ENCODE measurements at places on chromosomes 1 and 21.

DNA sequence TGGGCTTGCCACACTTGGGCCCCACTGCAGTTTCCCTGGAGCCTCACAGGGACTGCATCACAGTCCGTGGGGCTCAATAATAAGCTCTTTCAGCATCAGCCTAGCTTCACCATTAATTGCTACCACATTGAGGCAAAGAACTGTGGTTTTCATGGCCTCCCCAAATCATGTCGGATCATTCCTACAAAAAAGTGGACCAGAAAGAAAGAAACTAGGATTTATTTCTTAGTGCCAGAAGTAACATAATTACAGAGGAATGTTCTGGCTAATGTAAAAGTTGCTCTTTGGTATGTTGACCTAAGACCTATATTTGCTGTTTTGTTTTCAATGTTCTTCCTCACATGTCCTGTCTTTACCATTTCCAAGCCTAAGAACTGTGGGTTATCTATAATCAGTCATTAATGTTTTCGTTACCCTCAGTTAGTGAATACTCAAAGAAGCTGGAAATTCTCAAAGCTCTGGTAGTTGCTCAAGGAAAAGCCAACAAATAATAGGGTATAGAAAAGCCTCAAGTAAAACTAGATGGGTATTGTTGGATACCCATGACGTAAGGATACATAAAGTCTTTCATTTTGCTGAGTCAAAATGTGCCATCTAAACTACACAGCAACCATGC lies 173.9 kb downstream of the LTN1 start:
- no peak for DNase-seq

GRCh38 chr1:234915924-234916675 lies 212.5 kb downstream of the TOMM20 start:
- no peak for DNase-seq

DNA sequence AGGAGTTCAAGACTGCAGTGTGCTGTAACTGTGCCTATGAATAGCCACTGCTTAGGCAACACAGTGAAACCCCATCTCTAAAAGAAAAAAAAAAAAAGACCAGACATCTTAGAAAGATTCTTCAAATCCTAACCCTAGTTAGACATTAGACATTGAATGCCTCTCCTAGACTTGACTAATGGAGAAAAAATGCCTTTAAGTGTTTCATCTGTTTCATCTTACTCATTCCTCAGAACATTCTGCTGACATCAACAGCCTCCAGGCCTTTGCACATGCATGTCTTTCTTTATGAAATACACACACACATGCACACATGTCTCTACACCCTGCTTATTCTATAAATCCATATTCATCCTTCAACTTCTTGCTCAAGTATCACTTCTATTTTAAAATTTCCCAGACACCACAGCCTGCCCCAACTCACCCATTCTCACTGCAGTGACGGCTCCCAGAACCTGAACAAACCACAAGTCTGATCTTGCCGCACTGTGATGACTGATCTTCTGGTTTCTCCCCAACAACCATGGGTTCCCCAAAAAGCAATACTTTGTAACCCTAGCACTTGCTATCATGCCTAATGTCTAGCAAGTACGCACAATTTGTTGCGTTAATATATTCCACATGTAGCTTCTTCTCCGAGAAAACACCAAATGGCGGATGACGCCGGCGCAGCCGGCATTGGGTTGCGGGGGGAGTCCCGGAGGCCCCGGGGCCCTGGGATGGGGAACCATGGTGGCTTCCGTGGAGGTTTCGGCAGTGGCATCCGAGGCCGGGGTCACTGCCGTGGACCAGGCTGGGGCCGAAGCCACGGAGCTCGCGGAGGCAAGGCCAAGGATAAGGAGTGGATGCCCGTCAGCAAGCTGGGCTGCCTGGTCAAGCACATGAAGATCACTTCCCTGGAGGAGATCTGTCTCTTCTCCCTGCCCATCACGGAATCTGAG lies 37.4 kb downstream of the LRRC52 start:
- DNase-seq: no peak

- no peak for DNase-seq
Measured at GRCh38 chr1:195597891-195598290, 1010.3 kb downstream of the KCNT2 start.

DNA sequence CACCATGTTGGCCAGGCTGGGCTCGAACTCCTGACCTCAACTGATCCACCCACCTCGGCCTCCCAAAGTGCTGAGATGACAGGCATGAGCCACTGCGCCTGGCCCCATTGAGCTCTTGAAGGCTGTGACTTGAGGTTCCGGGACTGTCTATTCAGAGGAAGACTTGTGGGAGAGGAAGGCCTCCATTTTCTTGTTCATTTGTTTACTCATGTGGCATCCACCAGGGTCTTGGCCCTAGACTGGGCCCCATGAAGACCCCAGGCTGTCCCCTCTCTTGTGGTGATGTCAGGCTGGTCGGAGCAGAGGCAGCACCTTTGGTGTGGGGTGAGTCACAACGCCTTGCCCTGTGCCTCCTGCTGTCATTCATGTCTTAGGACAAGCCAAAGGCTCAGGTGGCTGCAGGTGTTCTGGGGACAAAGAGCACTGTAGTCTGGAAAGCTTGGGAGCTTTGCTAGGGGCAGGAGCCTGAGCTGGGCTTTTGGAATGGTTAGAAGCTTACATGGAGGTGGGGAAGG lies 224.6 kb upstream of the C1orf174 start:
- DNase-seq: no peak

DNA sequence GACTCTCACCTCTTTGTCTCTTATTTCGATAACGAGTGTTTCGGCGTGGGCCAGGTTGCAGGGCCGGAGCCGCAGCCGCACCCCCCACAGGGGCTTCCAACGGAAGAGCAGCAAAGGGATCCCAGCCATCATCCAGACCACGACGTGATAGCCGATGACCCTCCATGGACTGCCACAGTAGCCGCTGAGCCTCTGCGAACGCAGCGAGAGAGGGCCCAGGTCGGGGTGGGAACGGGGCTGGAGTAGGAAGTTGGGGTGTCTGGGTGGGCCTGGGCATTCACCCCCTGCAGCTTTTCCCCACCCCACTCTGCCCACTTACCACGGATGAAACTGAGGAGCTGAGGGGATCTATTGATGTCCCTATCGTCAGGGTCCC lies 6.4 kb downstream of the ATP13A2 start:
- no peak for DNase-seq

GRCh38 chr1:157347506-157347905 lies 204.8 kb downstream of the FCRL5 start:
- no peak for DNase-seq

DNA sequence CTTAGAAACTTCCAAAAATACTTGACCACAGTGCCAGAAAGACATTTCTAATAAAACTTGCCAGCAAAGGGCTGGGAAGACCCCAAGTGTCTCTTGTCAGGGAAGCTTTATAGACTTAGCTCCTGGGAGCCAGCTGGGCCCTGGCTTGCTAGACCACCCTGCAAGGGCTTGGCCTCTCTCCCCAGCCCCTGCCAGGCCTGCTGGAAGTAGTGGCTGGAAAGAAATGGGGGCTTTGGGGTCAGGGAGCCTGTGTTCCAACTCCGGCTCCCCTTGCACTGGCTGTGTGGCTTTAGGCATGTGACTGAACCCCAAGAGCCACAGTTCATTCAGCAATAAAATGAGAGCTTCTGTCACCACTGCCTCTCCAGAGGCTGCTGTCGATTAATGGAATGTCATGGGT lies 31.1 kb downstream of the H3-3A start:
- no peak for DNase-seq

GRCh38 chr1:118983558-118984041 lies 4.5 kb downstream of the TBX15 start:
- DNase-seq: no peak

- no peak for DNase-seq
Measured at GRCh38 chr1:5597171-5597850, 394.9 kb downstream of the NPHP4 start.

- no peak for DNase-seq
Measured at GRCh38 chr1:33182896-33183295, 1.1 kb upstream of the TRIM62 start.

GRCh38 chr1:172662464-172663109 lies 3.7 kb downstream of the FASLG start:
- DNase-seq: no peak

All from NCI-H2029 treated with DMSO at 0.1 percent for 48 hours (cell line).